ENCODE measurements at places on chromosomes 6 and 20.

DNA sequence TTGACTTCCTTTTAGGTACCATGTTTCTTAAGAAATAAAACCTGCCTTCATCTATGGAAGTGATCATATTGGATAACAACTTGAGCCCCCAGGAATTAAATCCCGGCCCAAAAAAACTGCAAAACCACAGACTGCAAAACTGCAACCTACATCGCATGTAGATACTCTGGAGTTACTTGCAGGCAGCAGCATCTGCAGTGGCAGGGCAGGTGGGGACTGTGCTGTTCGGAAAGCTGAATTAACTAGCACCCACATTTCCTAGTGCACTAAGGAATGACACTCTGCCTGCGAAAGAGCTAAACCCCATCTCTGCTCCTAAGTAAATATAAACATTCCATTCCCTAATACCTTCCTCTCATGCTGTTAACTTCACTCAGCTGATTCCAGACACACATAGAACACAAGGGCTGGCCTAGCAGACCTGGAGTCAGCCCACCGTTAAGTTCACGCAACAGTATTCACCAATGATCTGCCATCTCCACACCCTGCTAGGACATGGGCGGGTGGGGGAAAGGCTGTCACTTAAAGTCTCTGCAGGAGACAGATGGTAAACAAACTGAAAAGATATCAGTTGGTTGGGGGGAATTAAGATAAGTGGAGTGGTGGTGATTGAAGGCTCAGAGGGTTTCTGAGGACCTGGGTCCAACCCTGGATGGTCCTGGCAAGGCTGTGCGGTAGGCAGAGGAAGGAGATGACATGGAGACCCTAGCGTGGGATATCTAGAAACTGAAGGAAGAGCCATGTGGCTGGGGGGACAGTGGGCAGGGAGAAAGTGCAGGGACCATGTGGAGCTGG, 128.4 kb downstream of the SYCP2 start:
- no peak for DNase-seq

DNA sequence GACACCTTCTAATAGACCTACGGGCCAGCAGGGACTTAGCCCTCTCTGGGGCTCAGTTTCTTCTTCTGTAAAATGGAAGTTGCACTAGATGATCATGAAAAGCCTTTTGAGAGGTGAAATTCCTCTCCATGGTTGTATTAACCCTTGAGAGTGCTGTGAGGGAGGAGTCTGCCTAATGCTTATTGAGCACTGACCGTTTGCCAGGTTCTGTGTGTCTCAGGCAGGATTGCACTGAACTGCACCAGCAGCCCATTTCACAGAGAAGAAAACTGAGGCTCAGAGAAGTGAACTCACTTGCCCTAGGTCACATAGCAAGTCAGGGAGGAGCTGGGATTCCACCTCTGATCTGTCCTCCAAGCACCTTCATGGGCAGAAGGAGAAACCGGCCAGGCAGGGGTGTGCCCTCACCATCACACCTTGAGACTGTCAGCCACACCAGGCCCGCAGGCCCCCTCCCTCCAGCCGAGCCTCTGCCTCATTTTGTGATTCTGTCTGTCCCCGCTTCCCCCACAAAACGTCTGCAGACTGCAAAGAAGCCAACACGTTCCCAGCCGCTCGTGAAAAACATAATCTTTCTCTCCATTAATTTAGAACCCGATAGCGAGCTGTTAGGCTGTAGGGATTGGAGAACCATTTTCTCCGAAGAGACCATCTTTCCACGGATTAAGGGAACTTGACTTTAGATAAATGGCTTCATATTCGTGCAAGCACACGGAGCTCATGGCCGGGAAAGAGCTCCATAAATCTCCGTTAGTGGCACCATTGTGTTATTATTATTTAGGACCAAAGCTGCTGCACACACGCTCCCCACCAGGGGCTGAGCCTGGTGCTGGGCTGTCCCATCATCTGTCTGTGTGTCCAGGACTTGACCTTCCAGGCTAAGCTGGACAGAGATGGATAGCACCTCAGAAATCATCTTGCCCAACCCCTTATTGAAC, 46.0 kb downstream of the KIAA1755 start:
- DNase-seq = no peak

DNA sequence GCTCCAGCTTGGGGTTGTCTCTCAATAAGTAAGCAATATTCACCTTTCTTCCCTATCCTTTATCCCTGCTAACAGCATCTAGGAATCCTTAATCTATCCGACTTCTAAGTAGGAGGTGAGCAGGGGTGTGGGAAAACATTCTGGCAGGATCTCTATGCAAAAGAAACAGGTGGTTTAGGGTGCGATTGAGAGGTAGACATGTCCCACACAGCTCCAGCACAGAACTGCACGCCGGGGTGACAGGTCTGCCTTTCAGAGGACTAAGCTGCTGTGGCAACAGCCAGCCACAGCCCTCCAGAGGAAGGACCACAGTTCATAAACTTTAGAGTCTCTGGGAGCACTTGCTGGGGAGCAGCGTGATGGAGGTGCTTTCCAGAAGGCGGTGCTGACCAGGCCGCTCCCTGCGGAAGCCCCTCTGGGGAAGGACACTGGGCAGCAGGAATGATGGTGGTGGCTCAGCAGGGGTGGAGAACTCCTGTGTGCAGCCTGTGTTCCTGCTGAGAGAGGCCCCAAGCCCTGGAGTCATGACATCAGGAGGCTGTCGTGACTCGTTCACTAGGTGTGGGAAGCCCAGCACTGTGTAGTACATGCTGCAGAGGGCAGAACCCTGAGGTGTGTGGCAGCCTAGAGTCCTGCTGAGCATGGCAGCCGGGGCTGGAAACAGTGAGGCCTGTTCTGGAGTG, 509.6 kb downstream of the PRKN start:
- DNase-seq = no peak

GRCh38 chr6:72626126-72626525, 4.3 kb downstream of the KCNQ5 start:
- no peak for DNase-seq

GRCh38 chr6:44042261-44042988, 84.8 kb downstream of the MRPL14 start:
- no peak for DNase-seq

GRCh38 chr6:16930432-16930831, 169.2 kb upstream of the ATXN1 start:
- DNase-seq = no peak

All from HEK293T (cell line).